ENCODE measurements at places on chromosomes 3 and 15.

DNA sequence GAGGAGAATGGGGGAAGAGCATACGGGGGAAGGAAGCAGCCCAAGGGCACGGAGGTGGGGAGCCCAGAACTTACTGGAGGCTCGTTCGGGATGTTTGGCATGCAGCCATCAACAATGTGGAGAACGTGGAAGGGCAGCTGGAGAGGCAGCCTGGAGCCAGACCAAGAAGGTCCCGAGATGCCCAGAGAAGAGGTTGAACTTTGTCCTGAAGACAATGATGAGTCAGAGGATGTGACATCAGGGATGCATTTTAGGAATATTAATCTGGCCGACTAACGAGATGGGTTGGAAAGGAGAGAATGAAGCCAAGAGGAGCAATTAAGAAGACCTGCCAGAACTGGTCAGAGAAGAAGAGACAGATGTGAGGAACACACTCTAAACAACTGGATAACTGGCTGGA lies 98.2 kb downstream of the SRGAP3 start:
- DNase-seq: no peak

- DNase-seq: peak; percentile 6
These were observed 605.0 kb upstream of the CBLB start for GRCh38 chr3:106473576-106474475.

GRCh38 chr3:170539897-170540296 lies 46.0 kb downstream of the SLC7A14 start:
- DNase-seq: no peak

DNA sequence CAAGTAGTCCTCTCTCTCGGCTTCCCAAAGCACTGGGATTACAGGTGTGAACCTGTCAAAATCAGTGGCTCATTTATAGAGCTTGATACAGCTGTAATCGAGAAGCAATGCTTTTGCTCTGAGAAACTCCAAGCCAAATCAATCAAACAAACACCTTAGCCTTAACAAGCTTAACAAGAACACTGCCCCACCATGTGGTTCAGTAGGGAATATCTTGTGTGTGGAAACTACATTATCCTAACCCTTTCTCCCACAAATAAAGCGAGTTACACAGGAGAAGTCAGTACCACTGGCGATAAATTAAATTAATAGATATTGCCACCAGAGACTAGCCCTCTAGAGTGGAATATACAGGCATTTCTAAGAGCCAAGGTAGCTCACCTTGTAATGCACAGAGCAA lies 13.9 kb downstream of the CDAN1 start:
- DNase-seq: no peak

DNA sequence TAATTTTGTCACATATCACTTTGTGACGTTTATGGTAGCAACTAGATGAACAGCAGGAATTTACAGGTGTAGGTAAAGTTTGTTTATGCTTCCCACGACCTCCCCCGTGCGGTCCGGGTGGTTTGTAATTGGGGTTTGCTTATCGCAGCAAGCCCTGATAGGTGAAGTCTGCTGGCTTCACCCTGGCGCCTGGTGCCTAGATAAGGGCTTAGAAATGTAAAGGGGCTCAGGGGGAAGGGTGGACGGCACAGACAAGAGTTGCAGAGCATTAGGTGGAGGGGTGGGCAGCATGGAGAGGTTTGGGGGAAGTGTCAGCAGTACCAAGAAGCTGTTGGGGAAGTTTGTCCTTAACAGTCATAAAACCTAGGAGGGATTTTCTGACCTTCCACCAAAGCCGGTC lies 108.1 kb upstream of the RNF7 start:
- no peak for DNase-seq

Data from stimulated activated CD4-positive, alpha-beta T cell treated with anti-CD3 and anti-CD28 coated beads, TNF-alpha, amount 100 ng/mL, for 24 hours (primary cell).